ENCODE measurements at places on chromosomes 7 and 10.

DNA sequence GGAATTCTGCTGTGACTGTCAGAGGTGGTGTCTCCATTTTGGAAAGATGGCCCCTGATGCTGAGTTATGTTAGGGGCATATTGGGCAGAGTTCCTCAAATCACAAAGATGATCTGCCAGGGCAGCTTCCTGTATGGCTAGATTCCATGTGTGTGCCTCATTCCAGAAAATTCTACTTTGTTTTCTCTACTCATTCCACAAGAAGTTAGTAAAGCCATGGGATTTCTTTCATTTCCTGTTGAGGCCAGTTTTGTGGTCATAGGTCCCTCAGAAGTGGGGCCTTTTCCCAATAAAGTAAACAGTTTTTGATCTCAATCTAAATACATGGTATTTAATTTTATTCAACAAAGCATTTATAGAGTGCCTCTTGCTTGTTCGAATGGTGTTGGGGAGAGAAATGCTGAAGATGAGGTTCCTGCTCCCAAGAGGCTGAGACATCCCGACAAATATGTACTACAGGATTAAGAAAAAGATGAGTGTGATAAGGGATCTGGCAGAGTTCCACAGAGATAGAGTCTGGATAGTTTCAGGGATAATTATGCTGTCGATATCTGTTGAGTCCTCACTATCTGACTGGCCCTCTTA lies 33.0 kb downstream of the MINDY4 start:
- no peak for DNase-seq

GRCh38 chr7:69722843-69723242 lies 124.6 kb downstream of the AUTS2 start:
- no peak for DNase-seq

DNA sequence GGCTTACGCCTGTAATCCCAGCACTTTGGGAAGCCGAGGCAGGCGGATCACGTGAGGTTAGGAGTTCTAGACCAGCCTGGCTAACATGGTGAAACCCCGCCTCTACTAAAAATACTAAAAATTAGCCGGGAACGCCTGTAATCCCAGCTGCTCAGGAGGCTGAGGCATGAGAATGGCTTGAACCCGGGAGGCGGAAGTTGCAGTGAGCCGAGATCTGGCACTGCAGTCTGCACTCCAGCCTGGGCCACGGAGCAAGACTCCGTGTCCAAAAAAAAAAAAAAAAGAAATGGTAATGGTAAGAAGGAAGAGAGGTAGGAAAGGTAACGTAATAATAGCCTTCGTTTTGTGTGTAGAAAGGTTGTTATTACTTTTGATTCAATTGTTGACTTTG lies 1.2 kb downstream of the HSPA14 start:
- DNase-seq = no peak

DNA sequence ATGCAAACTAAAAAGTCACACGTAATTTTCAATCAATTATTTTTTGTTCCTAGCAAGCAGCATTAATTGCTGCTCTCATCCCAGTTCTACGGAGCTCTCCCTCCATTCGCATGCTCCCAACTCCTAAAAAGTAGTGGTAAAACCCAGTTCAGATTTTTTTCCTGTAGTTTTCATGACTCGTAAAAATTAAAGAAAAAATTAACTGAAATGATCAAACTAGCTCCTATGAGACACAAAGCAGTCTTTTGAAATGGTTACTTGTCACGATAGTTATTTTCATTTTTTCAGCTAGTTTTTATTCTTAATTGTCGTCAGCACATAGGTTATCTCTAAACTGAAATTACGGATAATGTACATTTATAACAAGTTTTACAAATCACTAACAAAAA lies 1.8 kb downstream of the HNRNPA2B1 start:
- DNase-seq = no peak

- no peak for DNase-seq
Observed at GRCh38 chr10:32951111-32951510, 6.9 kb downstream of the ITGB1 start.

DNA sequence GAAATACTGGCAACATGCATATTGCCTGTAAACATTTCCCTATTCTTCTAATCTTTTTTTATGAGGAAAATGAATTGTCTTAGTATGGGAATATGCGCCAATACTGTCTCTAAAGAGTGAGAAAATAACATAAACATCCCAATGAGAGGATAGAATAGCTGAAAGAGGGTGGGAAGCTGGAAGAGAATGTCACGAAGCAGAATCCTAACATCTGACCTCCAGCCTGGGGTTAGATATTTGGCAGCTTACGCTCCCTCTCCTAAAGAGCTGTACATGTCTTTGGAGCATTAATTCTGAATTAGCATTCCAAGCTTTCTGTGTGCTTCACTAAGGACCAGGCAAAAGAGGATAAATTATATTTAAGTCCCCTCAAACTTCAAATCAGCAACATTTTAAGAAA lies 31.6 kb upstream of the SLC16A12 start:
- no peak for DNase-seq

- no peak for DNase-seq
Observed at GRCh38 chr7:82234457-82235049, 209.0 kb downstream of the CACNA2D1 start.

All from stimulated activated CD8-positive, alpha-beta memory T cell treated with anti-CD3 and anti-CD28 coated beads, Interleukin-7, amount 100 ng/mL, for 1 hour (primary cell).